ENCODE measurements at places on chromosomes 1 and 21. TPM values are rescaled to one million over a fixed set of nuclear protein-coding genes. Genes with fewer than 3 reads are reported as not detected.

CD2 gene
- not detected for total RNA-seq

GJB5 gene
- not detected for total RNA-seq

SPSB1 gene
- 34.1 TPM for total RNA-seq

CRYAA gene
- 0.18 TPM for total RNA-seq

ITLN2 gene
- total RNA-seq, result 0.66 TPM

GPR52 gene
- not detected for total RNA-seq

FBXO2 gene
- 7.5 TPM for total RNA-seq

SLFNL1 gene
- 0.02 TPM for total RNA-seq

FYB2 gene
- not detected for total RNA-seq

TRPM2 gene
- total RNA-seq, result 7.8 TPM

NBPF10 gene
- total RNA-seq, result 1.4 TPM

TCP10L gene
- 0.75 TPM for total RNA-seq

LRRC8B gene
- 2.4 TPM for total RNA-seq

CFAP74 gene
- total RNA-seq, result 0.08 TPM

HES5 gene
- total RNA-seq, result not detected

CCDC17 gene
- total RNA-seq, result 0.21 TPM

EXTL1 gene
- 0.05 TPM for total RNA-seq

HES3 gene
- total RNA-seq, result not detected

SRGAP2C gene
- 10.7 TPM for total RNA-seq

FAAH gene
- 0.88 TPM for total RNA-seq

HOOK1 gene
- total RNA-seq, result 0.12 TPM

TESK2 gene
- total RNA-seq, result 0.29 TPM

TNN gene
- not detected for total RNA-seq

SERPINC1 gene
- 0.16 TPM for total RNA-seq

DISC1 gene
- 0.29 TPM for total RNA-seq

C1orf53 gene
- total RNA-seq, result 5.1 TPM

PLA2G4A gene
- 9.4 TPM for total RNA-seq

GNAT2 gene
- total RNA-seq, result 0.08 TPM

TSPAN2 gene
- 0.69 TPM for total RNA-seq

LCE4A gene
- total RNA-seq, result not detected

LRRC7 gene
- total RNA-seq, result not detected

TCHH gene
- 0.33 TPM for total RNA-seq

CD1B gene
- total RNA-seq, result not detected

ACTN2 gene
- not detected for total RNA-seq

INTS7 gene
- total RNA-seq, result 17.9 TPM

KRTAP7-1 gene
- total RNA-seq, result not detected

AMY1C gene
- not detected for total RNA-seq

TCHHL1 gene
- not detected for total RNA-seq

ASTN1 gene
- 0.02 TPM for total RNA-seq
